Mesenchymal stem cell (in vitro differentiated cells and primary cell): ENCODE measurements at places on chromosomes 6 and 20.

DNA sequence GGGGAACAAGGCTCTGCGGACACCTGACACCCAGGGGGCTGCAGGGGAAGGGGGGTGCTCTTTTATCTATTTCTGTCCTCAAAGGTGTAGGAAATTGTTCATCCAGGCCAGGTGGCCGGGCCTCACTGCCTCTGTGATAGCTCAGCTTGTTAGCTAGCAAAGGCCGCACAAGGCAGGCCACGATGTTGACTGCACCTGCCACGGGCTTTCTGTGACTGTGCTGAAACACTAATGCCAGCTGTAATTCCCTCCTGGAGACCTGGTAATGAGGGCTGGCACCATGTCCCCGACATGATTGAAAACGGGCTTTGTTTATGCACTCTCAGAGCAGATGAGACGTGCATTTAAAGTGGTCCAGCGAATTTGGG is 61.4 kb upstream of the APCDD1L start:
- no peak for DNase-seq

DNA sequence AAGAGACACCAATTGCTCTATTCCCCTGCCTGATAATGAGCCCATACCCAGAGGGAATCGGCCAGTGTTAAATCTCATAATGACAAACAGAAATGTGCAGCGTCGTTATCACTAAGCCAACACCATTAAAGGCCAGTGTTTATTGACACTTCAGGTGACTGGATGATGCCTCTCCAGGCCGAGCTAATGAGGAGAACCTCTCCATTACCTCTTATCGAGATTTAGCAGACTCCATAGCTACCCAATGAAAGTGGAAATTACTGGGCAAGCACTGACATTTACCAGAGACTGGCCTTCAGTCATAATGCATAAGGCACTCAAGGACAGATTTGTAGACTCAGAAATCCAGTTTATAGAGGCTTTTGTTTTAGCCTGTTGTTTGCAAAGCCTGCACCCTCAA is 669.5 kb downstream of the MAFB start:
- DNase-seq: no peak

- DNase-seq: no peak
These were observed 78.4 kb downstream of the HDGFL1 start for GRCh38 chr6:22647719-22648118.

DNA sequence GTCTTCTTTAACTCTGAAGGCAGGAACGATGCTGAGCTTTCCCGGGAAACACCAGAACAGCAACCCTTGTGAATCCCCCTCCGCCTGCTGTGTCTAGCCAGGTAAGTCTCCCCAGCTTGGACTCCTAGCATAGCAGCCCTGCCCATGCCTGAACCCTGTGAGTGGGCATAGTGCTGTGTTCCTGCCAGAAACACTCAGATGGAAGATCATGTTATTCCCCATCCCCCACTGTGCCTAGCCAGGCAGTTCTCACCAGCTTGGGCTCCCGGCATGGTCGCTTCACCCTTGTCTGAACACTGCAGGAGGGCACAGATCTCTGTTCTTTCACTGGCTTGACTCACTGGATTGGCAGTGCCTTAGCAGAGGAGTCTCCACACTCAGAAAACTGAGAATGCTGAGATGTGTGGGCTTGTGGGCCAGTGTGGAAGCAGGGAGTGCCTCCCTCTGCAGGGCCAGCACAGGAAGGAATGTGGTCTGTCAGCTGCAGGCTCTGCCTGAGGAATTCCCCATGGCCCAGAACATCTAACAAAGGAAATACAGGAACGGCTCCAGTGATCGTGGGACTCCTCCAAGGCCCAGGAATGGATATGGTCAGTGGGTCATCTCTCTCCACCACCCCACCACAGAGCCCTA is 440.1 kb upstream of the ADGRB3 start:
- DNase-seq: no peak

DNA sequence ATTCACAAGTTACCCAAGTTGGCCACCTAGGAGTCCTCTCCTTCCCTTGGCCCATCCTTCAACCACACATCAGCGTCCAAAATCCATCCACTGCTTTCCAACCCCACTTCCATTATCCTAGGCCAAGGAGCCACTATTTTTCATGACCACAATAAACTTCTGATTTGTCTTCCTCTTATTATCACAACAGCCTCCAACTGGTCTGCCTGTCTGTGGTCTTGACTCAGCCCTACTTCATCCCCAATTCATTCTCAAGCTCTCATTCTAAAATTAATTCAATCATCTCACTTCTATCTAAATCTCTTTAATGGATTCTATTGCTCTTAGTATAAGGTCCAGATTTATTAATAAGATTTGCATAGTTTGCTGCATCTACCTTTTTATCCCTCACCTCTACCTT is 189.0 kb upstream of the PRDM1 start:
- no peak for DNase-seq

GRCh38 chr20:58970146-58970545 is 10.9 kb upstream of the NELFCD start:
- DNase-seq: no peak

DNA sequence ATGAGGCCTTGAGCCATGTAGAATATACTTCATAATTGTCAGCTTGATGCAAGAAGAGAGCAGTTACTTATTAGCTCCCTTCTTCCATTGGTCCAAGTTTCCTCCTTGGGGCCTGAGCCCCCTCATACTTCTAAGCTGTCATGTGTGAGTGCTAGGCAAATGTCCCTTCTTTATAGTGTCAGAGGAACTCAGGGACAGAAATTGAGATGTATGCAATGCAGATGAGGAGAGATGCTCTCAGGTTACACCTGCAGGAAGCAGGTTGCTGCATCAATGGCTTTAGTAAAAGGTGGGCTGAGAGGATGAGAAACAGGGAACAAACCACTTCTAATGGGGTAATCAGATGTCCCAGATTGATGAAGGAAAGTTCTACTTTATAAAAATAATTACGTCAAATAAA is 6.7 kb upstream of the PDSS2 start:
- no peak for DNase-seq

DNA sequence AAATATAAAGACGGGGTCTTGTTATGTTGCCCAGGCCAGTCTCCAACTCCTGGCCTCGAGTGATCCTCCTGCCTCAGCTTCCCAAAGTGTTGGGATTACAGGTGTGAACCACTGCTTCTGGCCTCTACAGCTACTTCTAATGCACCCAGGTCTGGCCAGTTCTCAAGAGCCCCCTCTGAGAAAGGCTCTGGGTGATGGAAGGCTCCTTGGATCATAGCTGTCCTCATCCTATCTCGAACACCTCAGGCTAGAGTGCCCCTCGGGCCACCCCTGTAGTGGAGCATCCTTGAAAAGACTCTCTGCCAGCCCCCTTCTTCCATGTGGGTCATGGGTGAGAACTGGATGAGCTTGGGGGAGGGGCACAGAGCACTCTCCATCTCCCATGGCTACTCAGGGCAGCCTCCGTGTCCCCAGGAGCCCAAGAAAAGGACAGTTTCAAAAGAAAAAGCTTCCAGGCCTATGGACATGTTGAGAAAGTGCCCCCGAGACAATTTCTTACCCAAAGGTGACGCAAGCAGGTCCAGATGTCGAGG is 714 bp upstream of the MYLK2 start:
- DNase-seq: no peak

DNA sequence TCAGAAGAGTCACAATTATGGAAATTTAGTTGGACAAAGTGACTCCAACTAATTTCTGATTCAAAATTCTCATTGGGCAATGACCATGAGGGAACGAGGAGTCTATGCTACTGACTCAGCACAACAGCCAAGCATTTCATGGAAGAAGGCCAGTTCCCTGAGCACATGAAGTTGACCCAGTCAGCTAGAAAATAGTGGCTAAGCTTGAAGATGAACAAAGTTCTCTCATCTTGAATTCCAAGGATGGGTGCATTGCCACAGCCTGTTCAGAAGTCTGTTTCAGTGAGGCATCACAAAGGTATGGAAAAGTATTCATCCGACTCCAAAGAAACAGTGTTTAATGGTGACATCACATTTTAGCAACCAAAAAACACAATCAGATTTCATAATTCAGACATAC is 676.9 kb downstream of the HACE1 start:
- peak; percentile 9 for DNase-seq

- peak; percentile 67 for DNase-seq
These were observed 29.5 kb upstream of the FBXO9 start for GRCh38 chr6:53035549-53036213.

- DNase-seq: no peak
These were observed 3.3 kb downstream of the SYCP2L start for GRCh38 chr6:10890151-10890550.

- DNase-seq: no peak
These were observed 6.6 kb upstream of the SERPINB6 start for GRCh38 chr6:2977799-2978590.

- DNase-seq: no peak
These were observed 9.2 kb downstream of the DTNBP1 start for GRCh38 chr6:15653581-15653980.

DNA sequence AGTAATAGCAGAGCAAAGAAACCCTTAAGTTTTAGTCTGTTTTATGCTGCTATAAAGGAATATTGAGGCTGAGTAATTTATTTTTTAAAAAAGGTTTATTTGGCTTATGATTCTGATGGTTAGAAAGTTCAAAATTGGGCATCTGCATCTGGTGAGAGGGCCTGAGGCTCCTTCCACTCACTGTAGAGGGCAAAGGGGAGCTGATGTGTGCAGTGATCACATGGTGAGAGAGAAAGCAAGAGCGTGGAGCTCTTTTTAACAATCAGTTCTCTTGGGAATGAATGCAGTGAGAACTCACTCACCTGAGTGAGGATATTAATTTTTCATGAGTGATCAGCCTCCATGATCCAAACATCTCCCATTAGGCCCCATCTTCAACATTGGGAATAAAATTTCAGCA is 36.4 kb upstream of the SAMD3 start:
- no peak for DNase-seq

DNA sequence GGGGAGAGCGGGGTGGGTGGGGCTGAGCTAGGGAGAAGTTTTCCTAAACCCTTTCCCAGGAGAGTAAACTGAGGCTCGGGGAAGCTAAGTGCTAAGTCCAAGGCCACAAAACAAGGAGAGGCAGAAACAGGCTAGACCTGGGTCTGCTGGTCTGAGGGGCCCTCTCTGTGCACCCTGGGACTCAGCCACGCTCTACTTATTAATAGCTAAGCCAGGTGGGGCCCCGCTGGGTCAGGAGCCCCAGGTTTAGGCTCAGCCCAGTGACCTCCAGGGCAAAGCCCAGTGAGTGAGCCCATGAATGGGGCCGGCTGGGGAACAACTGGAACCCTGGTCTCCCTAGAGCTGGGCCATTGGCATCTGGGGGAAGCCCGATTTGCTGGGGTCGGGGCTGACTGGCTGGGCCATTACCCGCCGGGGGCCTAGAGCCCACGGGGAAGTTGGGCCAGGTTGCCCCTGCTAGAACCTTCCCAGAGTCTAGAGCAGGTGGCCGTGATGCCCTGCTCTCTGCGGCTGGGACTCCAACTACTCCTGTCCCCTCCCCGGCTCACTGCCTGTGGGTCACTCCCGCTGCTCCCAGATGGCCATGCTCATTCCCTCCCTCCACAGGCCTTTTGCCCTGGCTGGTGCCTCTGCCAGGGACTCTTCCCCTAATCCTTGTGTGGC is 24.1 kb upstream of the NOL4L start:
- no peak for DNase-seq

GRCh38 chr20:48471759-48472408 is 355.9 kb downstream of the PREX1 start:
- DNase-seq: no peak

GRCh38 chr6:95279616-95280015 is 297.7 kb upstream of the MANEA start:
- no peak for DNase-seq

DNA sequence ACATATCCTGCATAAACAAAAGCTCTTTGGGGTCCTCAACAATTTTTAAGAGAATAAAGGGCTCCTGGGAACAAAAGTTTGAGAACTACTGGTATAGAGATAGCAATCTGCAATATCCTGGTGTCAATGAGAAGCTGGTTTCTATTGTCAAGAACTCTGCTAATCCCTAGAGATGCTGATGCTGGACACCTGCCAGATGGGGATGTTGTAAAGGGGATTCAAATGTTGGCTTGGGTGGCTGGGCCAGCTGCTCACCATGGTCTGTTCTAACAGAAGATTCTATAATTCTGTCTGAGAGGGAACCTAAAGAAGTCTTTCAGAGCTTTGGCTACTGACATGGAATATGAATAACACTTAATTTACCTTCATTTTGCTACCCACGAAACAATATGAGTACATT is 137.8 kb downstream of the BTBD9 start:
- no peak for DNase-seq
